Activated naive CD8-positive, alpha-beta T cell treated with anti-CD3 and anti-CD28 coated beads, Interleukin-2, amount 10 ng/mL, durations not matched to agents 7 days and 5 days (primary cell): ENCODE measurements at places on chromosomes 2 and 18. TPM values are rescaled to one million over a fixed set of nuclear protein-coding genes. Genes with fewer than 3 reads are reported as not detected.
A peak's percentile ranks its signal among the peaks of the same experiment; 100 is the strongest.

GRCh38 chr2:206802654-206803514 is 37.5 kb downstream of the FASTKD2 start:
- no peak overlapping the region for H3K27ac ChIP-seq
- no peaks in the 10 kb centered on the region for H3K36me3 ChIP-seq
- H3K4me3 ChIP-seq, result no peak overlapping the region
- no peak for DNase-seq
- no peaks in the 10 kb centered on the region for H3K27me3 ChIP-seq
- peaks cover 15% of the 10 kb centered on the region for H3K4me1 ChIP-seq

Gene FAM237A
- not detected for total RNA-seq

Gene HES6
- 7.1 TPM for total RNA-seq

DNA sequence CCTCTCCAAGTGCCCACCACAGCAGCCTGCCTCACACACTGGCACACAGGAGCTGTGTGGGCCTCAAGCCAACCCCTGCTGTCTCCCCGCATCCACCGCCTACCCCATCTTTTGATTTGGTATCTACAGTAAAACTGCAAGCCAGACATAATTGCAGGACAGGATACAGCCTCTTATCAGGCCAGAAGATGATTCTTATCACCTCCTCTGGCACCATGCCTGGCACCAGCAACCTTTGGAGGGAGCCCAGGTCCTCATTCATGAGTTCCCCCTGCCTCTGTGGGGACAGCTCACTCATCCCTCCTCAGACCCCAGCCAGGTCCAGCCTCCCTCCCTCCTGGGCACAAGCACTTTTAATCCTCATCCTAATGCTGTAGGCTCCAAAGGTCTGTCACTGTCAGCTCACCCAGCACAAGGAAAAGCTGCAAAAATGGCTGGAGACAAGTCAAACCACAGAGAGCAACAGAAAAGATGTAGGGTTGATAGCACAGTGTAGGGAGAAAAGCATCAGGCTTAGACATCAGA is 9.7 kb downstream of the RAB11FIP5 start:
- H3K4me3 ChIP-seq, result no peak overlapping the region
- H3K4me1 ChIP-seq, result peaks cover 5% of the 10 kb centered on the region
- no peaks in the 10 kb centered on the region for H3K36me3 ChIP-seq
- H3K27ac ChIP-seq, result no peak overlapping the region
- DNase-seq, result no peak

Gene RTP5
- total RNA-seq, result 0.53 TPM

- H3K36me3 ChIP-seq, result no peaks in the 10 kb centered on the region
- peaks cover 3% of the 10 kb centered on the region for H3K4me1 ChIP-seq
- DNase-seq, result no peak
- no peak overlapping the region for H3K4me3 ChIP-seq
- peaks cover 12% of the 10 kb centered on the region for H3K27me3 ChIP-seq
These were observed 181.1 kb downstream of the IRS1 start for GRCh38 chr2:226618544-226618874.

- no peaks in the 10 kb centered on the region for H3K36me3 ChIP-seq
- H3K27ac ChIP-seq, result no peak overlapping the region
- H3K27me3 ChIP-seq, result peaks cover 5% of the 10 kb centered on the region
- no peak overlapping the region for H3K4me3 ChIP-seq
- H3K4me1 ChIP-seq, result no peaks in the 10 kb centered on the region
These were observed 204.8 kb upstream of the HS6ST1 start for GRCh38 chr2:128523457-128523856.

DNA sequence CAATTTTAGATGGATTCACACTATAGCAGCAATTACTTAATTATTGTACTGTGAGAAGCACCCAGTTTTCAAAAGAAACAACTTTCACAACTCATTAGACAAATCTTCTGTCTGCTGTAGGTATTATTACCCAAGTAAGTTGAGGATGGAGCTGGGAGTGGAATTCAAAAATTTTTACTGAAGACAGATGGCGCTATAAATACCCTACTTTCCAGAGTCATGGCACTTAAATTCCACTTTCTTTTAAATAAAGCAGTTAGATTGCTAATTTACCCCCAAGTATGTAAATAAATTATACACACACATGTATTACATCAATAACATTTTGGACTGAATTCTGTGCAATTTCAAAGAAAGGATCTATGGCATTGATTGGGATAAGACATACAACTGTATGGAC is 166.8 kb downstream of the FTCDNL1 start:
- peaks cover 4% of the 10 kb centered on the region for H3K4me1 ChIP-seq
- no peak overlapping the region for H3K27ac ChIP-seq
- H3K27me3 ChIP-seq, result peaks cover 8% of the 10 kb centered on the region
- H3K36me3 ChIP-seq, result no peaks in the 10 kb centered on the region
- DNase-seq, result no peak

GRCh38 chr18:2878656-2879330 is 32.0 kb downstream of the EMILIN2 start:
- no peaks in the 10 kb centered on the region for H3K36me3 ChIP-seq
- H3K4me1 ChIP-seq, result peaks cover 18% of the 10 kb centered on the region
- H3K27me3 ChIP-seq, result peaks cover 2% of the 10 kb centered on the region
- no peak for DNase-seq

- H3K4me1 ChIP-seq, result peaks cover 13% of the 10 kb centered on the region
- H3K27ac ChIP-seq, result peak overlapping the region; percentile 60
- peak overlapping the region; percentile 83 for H3K4me3 ChIP-seq
- H3K27me3 ChIP-seq, result peaks cover 53% of the 10 kb centered on the region
These were observed 624 bp downstream of the ZNF516 start for GRCh38 chr18:76494231-76495005.

- peaks cover 7% of the 10 kb centered on the region for H3K27me3 ChIP-seq
- DNase-seq, result no peak
- no peak overlapping the region for H3K4me3 ChIP-seq
- no peak overlapping the region for H3K27ac ChIP-seq
These were observed 10.5 kb upstream of the UGP2 start for GRCh38 chr2:63831176-63831575.

DNA sequence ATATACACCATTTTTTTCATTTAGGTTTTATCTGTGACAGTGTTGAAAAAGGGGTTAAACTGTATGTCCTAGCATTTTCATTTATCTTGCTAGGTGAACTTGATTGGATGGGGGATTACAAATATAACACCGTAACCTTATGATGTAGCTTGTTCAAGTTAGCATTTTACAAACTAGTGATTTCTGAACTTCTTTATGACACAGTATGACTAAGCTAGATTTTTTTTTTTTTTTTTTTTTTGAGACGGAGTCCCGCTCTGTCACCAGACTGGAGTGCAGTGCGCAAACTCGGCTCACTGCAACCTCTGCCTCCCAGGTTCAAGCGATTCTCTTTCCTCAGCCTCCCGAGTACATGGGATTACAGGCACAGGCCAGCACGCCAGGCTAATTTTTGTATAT is 47.1 kb downstream of the KCMF1 start:
- peaks cover 38% of the 10 kb centered on the region for H3K4me1 ChIP-seq
- H3K27ac ChIP-seq, result peak overlapping the region; percentile 42
- no peak for DNase-seq
- peaks cover 11% of the 10 kb centered on the region for H3K36me3 ChIP-seq
- no peaks in the 10 kb centered on the region for H3K27me3 ChIP-seq

- H3K4me3 ChIP-seq, result no peak overlapping the region
- H3K4me1 ChIP-seq, result no peaks in the 10 kb centered on the region
- H3K27ac ChIP-seq, result no peak overlapping the region
- no peaks in the 10 kb centered on the region for H3K27me3 ChIP-seq
These were observed 41.6 kb downstream of the EDAR start for GRCh38 chr2:108947271-108947907.

DNA sequence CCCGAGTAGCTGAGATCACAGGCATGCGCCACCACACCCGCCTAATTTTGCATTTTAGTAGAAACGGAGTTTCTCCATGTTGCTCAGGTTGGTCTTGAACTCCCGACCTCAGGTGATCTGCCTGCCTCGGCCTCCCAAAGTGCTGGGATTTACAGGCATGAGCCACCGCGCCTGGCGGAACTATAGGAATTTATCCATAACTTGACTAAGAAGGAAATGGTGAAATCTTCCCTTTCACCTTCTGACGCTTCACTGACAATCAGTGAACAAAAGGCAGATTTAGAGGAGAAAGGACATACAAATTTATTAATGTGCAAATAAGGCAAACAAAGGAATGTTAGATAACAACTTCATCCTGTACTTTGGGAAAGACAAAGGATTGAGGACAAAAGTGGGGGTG is 15.4 kb upstream of the GULP1 start:
- no peaks in the 10 kb centered on the region for H3K4me1 ChIP-seq
- H3K27me3 ChIP-seq, result no peaks in the 10 kb centered on the region
- DNase-seq, result no peak
- no peaks in the 10 kb centered on the region for H3K36me3 ChIP-seq

Gene CDH19
- not detected for total RNA-seq

DNA sequence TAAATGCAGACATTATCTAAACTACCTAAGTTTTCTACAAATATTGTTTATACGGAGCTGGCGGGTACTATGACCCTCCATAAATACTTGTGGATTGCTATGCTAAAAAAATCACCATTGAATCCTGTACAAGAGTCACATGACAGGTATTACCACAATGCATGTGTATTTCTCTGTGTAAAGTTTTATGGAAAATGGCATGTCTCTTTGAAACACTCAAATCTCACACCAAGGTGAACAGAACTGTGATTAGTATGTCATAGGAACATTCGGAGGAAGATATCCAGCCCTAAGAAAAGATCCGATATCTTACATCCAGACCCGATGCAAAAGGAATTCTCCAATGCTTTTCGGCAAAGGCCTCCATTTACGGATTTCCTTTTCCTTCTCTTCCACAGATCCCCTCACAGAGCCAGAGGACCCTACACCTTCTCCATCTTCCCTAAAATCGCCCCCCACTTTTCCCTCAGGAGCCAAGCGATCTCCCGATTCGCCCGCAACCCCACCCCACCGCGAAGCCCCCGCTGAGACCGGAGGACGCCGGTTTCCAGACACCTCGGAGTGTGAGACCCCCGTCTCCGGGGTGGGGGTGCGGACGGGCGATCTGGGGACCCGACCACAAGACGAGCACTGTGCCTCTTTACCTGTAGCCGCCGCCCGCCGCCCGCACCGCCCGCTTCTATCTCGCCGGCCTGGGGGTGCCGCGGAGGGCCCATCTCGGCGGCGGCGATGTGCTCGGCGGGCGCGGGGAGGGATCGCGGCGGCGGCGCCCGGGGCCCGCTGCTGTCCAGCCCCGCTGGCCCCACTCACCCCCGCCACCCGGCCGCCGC is 1.2 kb downstream of the SAP130 start:
- peak overlapping the region; percentile 93 for H3K27ac ChIP-seq
- DNase-seq, result no peak
- H3K4me1 ChIP-seq, result peaks cover 29% of the 10 kb centered on the region
- peaks cover 3% of the 10 kb centered on the region for H3K27me3 ChIP-seq
- peaks cover 6% of the 10 kb centered on the region for H3K36me3 ChIP-seq
- H3K4me3 ChIP-seq, result peak overlapping the region; percentile 99

Gene TMEM198
- total RNA-seq, result 1.1 TPM
